ENCODE measurements at places on chromosomes 1 and 21.
A peak's percentile ranks its signal among the peaks of the same experiment; 100 is the strongest.

- no peak for DNase-seq
These were observed 627 bp downstream of the PLEKHA6 start for GRCh38 chr1:204359131-204359473.

GRCh38 chr1:26353210-26353859 is 595 bp downstream of the CRYBG2 start:
- no peak for DNase-seq

- no peak for DNase-seq
These were observed 2.2 kb upstream of the UBAP2L start for GRCh38 chr1:154218545-154218944.

DNA sequence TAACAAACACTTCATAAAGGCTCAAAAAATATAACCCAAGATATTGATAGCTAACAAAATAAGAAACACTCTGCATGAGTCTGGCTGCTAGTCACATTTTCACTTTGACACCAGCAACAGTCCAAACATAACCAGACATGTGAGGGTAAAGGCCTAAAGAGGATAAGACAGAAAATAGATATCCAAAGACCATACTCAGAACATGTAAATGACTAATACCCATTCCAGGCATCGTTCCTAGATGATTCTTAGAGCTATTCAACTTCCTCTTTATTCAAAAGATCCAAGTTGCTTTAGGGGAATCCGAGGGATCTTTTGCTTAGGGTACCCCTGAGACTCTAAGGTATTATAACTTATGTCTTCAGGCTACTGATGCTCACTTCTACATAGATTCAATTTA is 5.1 kb downstream of the COL24A1 start:
- no peak for DNase-seq

- DNase-seq: no peak
These were observed 56.0 kb upstream of the RAP1A start for GRCh38 chr1:111563619-111564018.

- peak; percentile 34 for DNase-seq
These were observed at the start of gene PTGER3 for GRCh38 chr1:71047635-71048607. TSS of gene PTGER3 (minus strand) at chr1:71047816. CDS start at chr1:71047577, 239 bp downstream.

GRCh38 chr1:161910604-161911003 is 113.1 kb downstream of the OLFML2B start:
- no peak for DNase-seq

GRCh38 chr1:245310571-245311531 is 156.1 kb downstream of the KIF26B start:
- no peak for DNase-seq

- DNase-seq: no peak
These were observed 46.2 kb downstream of the SYT2 start for GRCh38 chr1:202664083-202664482.

DNA sequence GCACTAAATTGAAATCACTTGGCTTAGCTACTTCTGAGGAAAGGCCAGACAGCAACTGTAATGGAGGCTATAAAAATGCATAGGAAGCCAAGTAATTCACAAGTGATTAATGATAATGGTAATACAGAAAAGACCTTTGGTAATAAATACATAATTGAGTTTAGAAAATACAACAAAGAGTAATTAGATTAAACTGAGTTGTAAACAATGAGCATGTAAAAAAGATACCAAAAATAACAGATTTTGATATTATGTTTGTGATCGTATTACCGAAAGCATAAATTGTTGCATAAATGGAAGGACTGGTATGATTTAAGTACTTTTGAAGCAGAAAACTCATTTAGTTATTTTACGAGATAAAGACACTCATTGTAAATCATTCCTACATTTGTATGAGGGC is 556.7 kb upstream of the TMPRSS15 start:
- no peak for DNase-seq

DNA sequence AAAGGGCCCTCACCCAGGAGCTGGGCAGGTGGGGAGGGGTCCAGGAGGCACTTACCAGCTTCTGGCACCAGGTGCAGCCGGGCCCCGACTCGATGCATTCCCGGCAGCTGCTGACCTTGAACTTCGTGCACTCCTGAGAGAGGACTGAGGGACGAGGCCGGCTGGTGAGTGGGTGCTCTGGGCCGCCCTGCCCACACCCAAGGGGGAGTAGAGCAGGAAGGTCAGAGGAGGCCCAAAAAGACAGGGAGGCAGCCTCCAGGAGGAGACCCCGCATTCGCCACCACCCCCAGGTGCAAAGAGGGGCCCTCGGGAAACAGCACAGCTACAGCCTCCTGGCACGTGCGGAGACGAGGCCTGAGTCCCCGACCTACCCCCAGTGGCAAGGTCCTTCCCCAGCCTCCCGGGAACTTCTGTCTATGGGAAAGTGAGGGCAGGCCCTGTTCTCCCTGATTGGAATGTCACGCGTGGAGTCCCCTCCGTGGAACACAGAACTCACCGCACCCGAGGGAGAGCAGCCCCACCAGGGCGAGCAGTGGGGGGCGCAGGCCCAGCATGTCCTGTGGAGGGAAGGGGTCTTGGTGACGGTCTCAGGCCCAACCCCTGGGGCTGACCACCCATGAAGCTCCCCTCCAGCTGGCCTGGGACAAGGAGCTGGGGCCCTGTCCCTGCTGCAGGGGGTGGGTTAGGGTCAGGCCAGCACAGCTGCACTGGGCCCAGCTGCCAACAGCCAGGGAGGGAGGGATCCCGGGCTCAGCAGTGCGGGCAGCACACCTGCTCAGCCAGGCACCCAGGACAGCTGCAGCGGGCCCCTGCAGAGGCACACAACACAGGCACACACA is 10.3 kb downstream of the ITGB2 start:
- no peak for DNase-seq

DNA sequence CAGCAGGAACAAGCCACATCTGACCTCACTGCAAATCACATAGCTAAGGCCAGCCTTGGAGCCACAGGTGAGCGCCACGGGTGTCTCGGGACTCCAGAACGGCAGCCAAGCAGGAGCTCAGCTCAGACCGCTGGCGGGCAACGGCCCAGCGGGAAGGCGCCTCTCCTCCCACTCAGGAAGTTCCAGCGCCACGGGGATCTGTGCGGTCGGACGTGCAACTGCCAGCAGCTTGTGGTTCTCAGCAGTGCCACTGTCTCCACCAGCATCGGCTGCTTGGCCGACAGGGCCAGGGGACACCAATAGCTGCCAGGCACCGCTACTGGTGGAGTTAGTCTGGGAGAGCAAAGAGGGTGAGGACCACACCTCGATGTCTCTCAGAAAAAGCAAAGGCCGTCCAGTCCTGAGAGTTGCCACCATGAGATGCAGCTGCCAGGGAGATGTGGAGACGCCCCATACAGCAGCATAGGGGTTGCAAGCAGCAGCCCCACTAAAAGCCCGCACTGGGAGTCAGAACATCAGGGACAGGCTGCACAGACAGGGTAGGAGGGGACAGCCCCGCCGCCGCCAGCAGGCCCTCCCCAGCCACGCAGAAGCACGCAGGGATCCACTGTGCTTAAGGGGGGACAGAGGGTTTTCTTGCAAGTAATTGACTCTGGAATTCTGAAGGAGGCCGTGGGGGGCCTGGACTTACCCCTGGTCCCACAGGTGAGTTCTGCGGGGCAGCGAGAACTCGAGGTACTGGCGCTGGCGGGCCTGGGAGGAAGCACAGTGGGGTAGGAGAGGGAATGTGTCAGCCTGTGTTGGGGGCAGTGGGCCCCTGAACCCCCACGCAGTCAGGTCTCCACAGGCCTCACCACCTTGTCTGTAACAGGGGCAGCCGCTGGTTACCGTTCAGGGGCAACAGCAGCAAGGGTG is 83.5 kb downstream of the NPHP4 start:
- DNase-seq: no peak

DNA sequence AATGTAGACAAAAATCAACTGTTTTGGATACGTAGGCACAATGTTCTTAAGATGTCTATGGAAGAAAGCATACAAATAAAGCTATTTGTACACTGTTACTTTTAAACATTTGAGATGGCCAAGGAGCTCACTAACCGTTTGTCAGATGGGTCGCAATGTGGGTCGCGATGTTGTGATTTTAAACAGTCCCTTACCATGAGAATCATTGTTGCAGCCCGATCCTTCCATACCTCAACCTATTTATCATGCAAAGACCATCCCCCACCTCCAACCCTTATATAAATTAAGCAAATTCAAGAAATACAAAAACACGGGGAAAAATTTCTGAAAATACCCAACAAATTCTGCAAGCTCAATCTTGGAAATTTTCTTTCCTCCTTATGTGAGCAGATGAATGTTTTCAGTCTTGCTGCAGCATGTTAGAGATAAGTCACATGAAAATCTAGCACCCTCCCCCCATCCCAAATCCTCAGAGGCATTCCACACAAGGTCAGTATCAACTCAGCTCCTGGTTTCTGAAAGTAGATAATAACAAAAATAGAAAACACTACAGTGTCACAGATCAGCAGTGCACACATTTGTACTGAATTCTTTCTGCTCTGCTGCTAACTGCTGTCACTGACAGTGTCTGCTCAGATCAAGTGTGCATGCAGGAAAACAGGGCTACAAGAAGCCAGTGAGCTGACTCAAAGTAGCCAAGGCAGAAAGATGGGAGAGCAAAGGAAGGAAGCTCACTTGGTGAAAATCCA is 92.9 kb upstream of the TTC39A start:
- DNase-seq: no peak

- no peak for DNase-seq
These were observed 20.0 kb upstream of the MAPKAPK2 start for GRCh38 chr1:206664740-206665139.

- no peak for DNase-seq
These were observed 20.0 kb upstream of the PADI1 start for GRCh38 chr1:17184822-17185484.

GRCh38 chr1:54844564-54844963 is 42.4 kb downstream of the DHCR24 start:
- DNase-seq: no peak

- peak; percentile 98 for DNase-seq
These were observed at the start of gene ZBTB48 for GRCh38 chr1:6579374-6580118. TSS of gene ZBTB48 (plus strand) at chr1:6579994. CDS start at chr1:6580610, 616 bp downstream.

DNA sequence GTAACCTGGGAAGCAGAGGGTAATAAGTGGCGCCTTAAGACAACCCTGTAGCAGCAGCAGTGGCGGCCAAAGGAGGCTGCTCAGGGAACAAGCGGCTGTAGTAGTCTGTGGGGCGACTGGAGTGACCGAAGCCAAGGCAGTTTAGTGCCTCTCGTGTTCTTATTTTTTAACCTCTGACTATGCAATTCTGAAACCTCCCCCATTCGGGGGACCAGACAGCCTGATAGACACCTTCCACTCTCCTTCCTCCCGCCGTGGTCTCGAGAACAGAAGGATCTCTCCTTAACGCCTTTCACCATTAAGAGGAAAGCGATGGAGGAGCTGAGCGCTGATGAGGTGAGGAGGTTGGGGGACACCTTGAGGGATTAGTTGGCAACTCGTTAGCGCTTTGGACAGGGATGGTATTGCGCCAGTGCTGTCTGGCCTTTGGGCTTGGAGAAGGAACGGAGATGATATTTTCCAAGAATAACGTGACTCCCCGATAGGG is 644 bp downstream of the UBE4B start:
- DNase-seq: no peak

DNA sequence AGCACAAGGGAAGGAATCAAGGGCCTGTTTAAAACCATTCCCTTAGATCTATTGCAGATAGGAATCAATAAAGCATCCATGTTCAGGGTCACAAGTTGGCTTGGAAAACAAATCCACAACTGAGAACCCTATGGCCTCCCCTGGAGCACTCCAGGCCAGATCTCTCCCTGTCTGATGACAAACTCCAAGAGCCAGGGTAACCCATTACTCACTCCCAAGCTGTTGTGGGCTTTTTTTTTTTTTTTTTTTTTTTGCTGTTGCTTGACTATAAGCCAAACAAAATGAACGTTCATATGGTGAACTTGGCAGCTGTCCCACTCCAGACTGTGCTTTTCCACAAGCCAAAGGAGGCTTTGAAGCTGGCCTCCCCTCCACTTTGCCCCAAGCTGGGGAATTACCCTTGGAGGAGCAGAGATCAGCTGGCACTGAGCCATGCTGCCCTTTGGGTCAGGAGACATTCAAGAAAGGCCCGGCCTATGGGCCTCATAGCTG is 35.7 kb upstream of the VAV3 start:
- no peak for DNase-seq

- no peak for DNase-seq
These were observed 57.5 kb upstream of the CPLANE2 start for GRCh38 chr1:16294219-16295212.

All from CD4-positive, alpha-beta T cell treated with Interleukin-12 subunit alpha and Interleukin-12 subunit beta, for 1 hour (primary cell).